H9 (cell line): ENCODE measurements at places on chromosomes 6 and 20. TPM values are rescaled to one million over a fixed set of nuclear protein-coding genes. Genes with fewer than 3 reads are reported as not detected.
A peak's percentile ranks its signal among the peaks of the same experiment; 100 is the strongest.

DNA sequence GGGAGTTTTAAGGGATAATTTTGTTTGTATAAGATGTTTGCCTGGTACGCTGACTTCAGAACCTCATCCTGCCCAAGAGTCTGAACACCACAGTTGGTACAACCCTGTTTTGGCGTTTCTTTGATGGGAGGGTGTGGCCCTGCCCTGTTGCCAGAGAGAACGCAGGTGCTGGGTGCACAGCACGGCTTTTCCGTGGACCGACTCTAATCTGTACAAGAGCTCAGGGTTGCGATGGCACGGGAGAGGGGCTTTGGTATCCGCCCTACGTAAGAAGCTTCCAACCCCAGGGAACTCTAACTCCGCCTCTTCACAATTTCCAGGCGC is 1.3 kb downstream of the CYP24A1 start:
- H3K27ac ChIP-seq = no peak overlapping the region
- no peak for DNase-seq
- H3K4me3 ChIP-seq = peak overlapping the region; percentile 55
- H3K27me3 ChIP-seq = peaks cover 36% of the 10 kb centered on the region
- H3K36me3 ChIP-seq = no peaks in the 10 kb centered on the region
- H3K4me1 ChIP-seq = no peaks in the 10 kb centered on the region

DNA sequence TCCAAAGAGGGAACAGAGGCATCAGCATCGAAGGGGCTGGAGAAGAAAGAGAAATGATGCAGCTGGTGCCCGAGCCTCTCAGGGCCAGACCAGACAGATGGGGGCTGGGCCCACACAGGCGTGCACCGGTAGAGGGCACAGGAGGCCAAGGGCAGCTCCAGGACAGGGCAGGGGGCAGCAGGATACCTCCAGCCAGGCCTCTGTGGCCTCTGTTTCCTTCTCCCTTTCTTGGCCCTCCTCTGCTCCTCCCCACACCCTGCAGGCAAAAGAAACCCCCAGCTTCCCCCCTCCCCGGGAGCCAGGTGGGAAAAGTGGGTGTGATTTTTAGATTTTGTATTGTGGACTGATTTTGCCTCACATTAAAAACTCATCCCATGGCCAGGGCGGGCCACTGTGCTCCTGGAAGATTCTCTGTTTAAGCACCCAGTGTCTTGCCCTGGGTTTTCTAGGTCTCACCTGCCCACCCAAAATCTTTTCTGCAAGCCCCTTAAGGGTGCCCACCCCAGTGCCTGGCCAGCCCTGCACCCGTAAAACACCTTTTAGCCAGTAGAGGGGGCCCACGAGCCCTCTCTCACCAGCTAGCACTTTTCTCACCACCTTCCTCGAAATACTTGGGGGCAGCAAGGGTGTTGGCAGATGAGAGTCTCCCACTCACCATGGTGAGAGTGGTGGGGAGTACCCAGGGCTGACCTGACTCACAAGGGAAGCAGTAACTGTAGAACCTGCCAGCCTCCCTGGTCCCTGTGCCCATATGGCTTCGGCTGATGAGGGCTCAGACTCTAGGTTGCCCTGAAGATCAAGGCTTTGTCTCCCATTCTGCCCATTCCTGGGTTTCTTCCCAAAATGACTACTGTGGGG is 35.7 kb upstream of the ID1 start:
- H3K4me3 ChIP-seq = no peak overlapping the region; the same call in 2 of the 3 replicates
- DNase-seq = peak; percentile 80
- peaks cover 11% of the 10 kb centered on the region for H3K36me3 ChIP-seq
- no peaks in the 10 kb centered on the region; the same call in 1 of the 2 replicates for H3K4me1 ChIP-seq
- no peak overlapping the region for H3K27ac ChIP-seq

DNA sequence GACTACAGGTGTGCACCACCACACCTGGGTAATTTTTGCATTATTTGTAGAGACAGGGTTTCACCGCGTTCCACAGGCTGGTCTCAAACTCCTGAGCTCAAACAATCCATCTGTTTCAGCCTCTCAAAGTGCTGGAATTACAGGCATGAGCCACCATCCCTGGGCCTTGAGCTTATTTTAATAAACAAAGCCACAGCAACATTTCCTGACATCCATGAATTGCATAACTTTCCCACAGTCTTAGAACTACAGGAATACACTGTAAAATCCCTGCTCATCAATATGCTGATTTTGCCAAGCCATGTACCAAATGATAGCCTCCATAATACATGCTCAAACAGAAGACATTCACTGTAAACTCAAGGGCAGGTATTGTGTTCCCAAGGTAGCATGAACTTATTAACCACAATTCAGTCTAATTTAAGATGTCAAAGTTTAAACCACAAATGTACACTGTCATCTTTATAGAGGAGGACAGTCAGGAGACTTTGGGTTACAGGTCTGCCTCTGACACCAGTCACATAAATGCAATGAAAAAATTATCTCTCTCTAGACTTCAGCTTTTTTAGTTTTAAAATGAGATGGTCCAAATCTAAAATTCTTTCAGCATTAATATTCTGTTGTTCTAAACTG is 40.0 kb downstream of the NUDT3 start:
- DNase-seq = no peak
- H3K27me3 ChIP-seq = no peaks in the 10 kb centered on the region
- H3K4me3 ChIP-seq = no peak overlapping the region

DNA sequence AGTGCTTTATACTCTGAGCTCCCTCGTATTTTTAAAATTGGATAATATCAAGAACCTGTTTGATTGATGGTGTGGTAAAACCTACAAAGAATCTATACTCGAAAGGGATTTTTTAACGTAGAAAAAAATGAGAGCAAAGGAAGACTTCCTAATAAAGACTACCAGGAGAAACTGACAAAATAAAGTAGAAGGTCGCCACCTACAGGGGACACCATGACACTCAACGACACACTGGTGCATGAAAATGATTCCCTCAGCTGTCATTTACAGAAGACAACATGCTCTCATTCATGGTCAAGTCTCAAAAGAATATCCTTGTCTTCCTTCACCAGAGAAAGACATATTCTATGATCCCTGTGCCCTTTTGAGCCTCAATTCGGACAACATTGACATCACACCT is 10.1 kb upstream of the NHSL1 start:
- no peaks in the 10 kb centered on the region for H3K27me3 ChIP-seq
- no peak overlapping the region for H3K4me3 ChIP-seq
- no peaks in the 10 kb centered on the region for H3K36me3 ChIP-seq
- H3K4me1 ChIP-seq = peaks cover 9% of the 10 kb centered on the region; the same call in 1 of the 2 replicates
- no peak overlapping the region for H3K27ac ChIP-seq

- no peaks in the 10 kb centered on the region for H3K36me3 ChIP-seq
- DNase-seq = no peak
- no peak overlapping the region for H3K27ac ChIP-seq
- no peaks in the 10 kb centered on the region for H3K27me3 ChIP-seq
Measured at GRCh38 chr6:31058128-31058894, 48.0 kb downstream of the MUC22 start.

GRCh38 chr20:22389836-22390542 is 194.4 kb downstream of the FOXA2 start:
- no peaks in the 10 kb centered on the region for H3K36me3 ChIP-seq
- peaks cover 8% of the 10 kb centered on the region; the same call in 1 of the 2 replicates for H3K4me1 ChIP-seq
- H3K27me3 ChIP-seq = no peaks in the 10 kb centered on the region
- peak; percentile 80 for DNase-seq
- H3K4me3 ChIP-seq = no peak overlapping the region

SEMG1 gene
- total RNA-seq = 1.4 and 2.0 TPM in 2 replicates

DNA sequence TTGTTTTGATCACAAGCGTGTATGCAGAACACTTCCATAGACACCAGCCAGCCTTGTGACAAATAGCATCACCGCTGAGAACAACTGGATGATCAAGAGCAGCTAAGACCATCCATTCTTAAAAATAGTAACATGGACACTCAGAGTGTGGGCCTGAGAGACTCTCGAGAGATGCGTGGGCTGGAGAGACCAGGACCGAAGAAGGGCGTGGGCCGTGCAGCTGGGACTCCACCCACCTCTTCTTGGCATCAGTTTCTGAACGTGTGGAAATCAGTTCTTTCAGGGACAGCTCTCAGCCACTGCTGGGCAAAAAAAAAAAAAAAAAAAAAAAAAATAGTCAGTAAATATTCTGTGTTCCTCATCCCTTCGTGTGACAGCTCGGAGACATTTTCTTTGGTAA is 314.5 kb upstream of the CDH4 start:
- DNase-seq = no peak
- no peak overlapping the region for H3K4me3 ChIP-seq
- peaks cover 3% of the 10 kb centered on the region; the same call in 1 of the 2 replicates for H3K4me1 ChIP-seq
- H3K36me3 ChIP-seq = no peaks in the 10 kb centered on the region
- no peak overlapping the region for H3K27ac ChIP-seq

GRCh38 chr6:35368038-35368887 is 25.9 kb downstream of the PPARD start:
- peaks cover 2% of the 10 kb centered on the region; the same call in 1 of the 2 replicates for H3K4me1 ChIP-seq
- H3K27ac ChIP-seq = no peak overlapping the region
- no peaks in the 10 kb centered on the region; the same call in 2 of the 3 replicates for H3K36me3 ChIP-seq
- no peaks in the 10 kb centered on the region for H3K27me3 ChIP-seq
- DNase-seq = no peak

DNA sequence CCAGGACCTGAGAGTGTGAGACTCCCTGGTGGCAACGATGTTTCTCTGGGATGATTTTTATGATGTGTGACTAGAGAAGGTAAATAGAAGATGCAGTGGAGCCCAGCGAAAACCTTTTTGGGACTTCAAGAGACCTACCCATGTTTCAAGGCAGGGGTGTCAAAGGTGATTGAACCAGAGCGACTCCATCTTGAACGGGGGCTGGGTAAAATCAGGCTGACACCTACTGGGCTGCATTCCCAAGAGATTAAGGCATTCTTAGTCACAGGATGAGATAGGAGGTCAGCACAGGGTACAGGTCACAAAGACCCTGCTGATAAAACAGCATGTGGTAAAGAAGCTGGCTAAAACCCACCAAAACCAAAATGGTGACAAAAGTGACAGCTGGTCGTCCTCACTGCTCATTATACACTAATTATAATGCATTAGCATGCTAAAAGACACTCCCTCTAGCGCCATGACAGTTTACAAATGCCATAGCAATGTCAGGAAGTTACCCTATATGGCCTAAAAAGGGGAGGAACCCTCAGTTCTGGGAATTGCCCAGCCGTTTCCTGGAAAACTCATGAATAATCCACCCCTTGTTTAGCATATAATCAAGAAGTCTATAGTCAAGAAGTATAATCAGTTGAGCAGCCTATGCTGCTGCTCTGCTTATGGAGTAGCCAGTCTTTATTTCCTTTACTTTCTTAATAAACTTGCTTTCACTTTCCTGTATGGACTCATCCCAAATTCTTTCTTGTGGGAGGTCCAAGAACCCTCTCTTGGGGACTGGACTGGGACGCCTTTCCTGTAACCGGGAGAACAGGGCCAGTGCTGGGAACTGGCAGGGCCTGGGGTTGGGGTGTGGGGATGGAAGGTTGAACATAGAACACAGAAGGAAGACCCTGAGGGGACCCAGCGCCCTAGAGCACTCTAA is 526.4 kb downstream of the QKI start:
- H3K27ac ChIP-seq = no peak overlapping the region
- H3K27me3 ChIP-seq = no peaks in the 10 kb centered on the region
- no peak overlapping the region for H3K4me3 ChIP-seq
- no peak for DNase-seq

DNA sequence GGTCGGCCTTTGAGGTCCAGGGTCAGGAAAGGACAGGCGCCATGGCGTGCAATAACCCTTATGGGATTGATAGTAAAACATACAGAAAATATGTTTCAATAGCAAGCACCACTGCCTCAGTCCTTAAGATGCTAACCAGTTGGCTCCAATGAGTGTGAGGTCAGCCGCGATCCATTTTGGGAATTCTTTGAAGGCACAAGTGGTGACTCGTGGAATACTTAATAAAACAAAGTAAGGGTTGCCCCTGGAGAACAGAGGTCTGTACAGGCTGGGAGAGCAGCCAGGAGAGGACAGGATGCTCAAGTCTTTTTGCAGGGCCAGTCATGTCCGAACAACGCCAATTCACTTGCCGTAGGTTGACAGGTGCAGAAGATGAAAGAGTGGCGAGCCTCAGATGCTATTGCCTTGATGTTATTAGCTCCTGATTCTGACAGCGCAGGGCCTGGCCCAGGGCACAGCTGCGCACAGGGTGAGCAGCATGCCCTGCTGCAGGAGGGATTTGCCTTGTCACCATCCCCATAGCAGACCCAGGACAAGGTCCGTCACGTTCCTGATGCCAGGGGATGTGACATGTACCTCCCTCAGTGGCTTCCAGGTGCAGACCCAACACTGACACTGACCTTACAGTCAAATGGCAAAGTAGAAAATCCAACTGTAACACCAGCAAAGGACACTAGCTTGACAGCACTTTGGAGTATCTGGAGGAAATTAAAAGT is 21.8 kb downstream of the SYNDIG1 start:
- peaks cover 14% of the 10 kb centered on the region for H3K4me1 ChIP-seq
- DNase-seq = peak; percentile 17

DNA sequence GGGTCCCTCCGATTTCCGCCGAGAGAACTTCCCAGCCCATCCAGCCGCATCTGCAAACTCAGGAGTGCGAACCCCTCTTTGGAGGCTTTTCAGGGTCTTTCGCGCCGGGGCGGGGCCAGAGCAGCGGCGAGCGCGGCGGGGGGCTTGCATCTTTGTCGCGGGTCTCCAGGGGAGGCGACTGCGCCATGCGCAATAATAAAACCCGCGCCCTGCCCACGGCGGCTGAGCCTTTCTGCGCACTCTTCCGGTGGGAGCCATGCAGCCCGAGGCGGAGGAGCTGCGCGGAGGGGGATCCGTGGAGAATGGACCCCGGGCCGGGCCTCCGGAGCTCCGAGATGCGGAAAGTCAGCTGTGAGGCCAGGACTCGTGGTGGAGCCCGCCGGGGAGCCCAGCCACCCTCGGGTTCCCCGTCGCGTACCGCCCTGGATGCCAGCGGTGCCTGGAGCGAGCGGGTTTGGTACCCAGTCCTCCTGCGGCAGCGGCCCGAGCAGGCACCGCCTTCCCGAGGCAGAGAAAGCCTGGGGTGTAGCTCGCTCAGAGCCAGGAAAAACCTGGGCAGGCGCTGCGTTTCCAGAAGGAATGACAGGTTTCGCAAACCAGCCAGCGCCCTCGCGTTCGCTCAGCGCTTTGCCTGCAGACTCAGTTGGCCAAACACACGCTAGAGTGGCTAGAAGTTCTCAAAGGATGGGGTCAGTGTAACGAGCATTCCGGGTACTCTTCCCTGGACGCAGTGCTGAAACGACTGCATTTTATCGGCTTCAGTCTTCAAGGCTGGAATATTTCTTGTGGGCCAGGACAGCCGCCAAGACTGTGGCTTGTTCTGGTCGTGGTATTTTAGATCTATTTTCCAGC is 1.2 kb downstream of the AKAP12 start:
- DNase-seq = peak; percentile 56
- H3K27me3 ChIP-seq = no peaks in the 10 kb centered on the region
- H3K36me3 ChIP-seq = no peaks in the 10 kb centered on the region
- no peak overlapping the region for H3K27ac ChIP-seq
- H3K4me1 ChIP-seq = no peaks in the 10 kb centered on the region; the same call in 1 of the 2 replicates
- peak overlapping the region; percentile 74 for H3K4me3 ChIP-seq
